B cell (primary cell): ENCODE measurements at places on chromosomes 4 and X. TPM values are rescaled to one million over a fixed set of nuclear protein-coding genes. Genes with fewer than 3 reads are reported as not detected.

DNA sequence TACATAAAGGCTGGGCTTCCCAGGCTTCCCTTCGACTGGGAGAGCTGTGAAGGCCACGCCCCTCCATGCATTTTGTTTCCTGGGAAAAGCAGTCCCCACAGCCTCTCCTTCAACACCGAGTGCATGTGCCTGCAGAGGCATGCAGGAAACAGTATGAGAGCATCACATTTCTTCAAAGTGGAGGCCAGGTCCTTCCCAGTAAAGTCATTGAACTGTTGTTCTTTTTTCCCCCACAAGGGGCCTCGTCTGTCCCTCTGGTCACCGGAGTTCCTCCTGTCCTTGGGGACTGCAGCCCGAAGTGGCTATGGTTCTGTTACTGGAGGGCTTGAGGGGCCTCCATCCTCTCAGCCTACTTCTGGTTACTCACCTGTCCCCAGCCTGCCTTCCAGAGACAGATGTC, 56.0 kb downstream of the RAI2 start:
- no peak for DNase-seq

GRCh38 chr4:56123051-56123450, 174.3 kb downstream of the CEP135 start:
- DNase-seq = no peak

The TRO gene
- 1.7 and 2.8 TPM in 2 replicates for polyA plus RNA-seq

DNA sequence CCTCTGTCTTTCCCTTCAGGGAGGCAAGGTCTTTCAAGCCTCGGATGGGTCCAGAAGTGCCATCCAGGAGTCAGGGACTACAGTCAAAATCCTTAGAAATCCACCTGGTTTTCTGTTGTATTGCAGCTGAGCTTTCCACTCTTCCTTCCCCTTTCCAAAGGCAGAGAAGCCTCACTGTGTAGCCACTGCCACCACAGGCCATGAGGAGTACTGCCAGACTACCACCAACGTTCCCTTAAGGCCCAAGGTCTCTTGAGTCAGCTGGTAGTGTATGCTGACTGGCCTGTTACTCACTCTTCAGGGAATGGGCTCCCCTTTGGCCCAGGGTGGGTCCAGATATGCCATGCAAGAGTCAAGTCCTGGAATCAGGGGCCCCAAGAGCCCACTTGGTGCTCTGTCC, 1454.1 kb downstream of the PCDH19 start:
- DNase-seq = no peak

The ZNF674 gene
- 0.84 and 0.97 TPM in 2 replicates for polyA plus RNA-seq

DNA sequence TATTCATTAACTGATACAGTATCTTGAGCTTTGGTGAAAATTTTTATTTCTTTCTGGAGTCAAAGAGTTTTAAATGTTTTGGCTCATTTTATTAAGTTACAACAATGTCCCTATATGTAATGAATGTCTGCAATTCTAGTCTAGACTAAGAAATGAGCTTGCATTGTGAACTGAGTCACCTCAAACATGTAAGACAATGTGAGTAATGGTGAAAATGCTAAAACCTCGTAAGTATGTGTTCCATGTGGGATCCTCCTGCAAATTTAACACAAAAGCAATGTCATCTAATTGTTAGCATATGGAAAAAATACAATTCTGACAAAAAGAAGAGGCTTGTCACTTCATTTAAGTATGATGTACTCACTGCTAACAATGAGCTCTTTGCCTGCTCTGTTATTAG, 480.5 kb upstream of the FSTL5 start:
- DNase-seq = no peak

The NPY5R gene
- not detected in 2 replicates for polyA plus RNA-seq

The TCEANC gene
- polyA plus RNA-seq = 5.5 and 6.0 TPM in 2 replicates

The FOXP3 gene
- 0.03 and 0.10 TPM in 2 replicates for polyA plus RNA-seq

DNA sequence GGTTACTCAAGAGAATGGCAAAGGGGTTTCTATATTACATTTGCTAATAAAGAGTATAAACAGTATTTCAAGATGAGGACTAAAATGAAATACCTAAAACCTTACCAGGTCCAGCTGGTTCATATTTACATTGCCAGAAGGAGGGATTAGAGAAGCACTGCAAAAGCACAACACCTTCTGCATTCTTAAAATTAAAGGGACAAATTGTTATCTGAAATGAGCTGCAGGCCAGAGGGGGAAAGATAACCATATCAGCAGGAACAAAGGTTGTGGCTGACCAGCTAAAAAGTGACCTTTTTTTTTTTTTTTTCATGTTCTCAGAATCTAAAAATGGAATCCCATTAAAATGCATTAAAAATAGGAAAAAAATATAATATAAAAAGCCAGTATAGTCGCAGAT, 39.7 kb downstream of the AFF2 start:
- DNase-seq = no peak

DNA sequence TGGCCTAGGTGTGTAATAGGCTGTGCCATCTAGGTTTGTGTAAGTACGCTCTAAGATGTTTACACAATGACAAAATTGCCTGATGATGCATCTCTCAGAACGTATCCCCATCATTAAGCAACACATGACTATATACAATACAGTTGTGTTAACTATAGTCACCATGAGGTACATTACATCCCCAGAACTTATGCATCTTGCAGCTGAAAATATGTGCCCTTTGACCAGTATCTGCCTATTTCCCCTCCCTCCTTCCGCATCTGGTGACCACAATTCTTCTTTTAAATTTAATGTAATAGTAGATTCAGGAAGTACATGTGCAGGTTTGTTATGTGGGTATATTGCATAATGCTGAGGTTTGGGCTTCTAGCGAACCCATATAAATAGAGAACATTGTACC, 239.8 kb upstream of the IL1RAPL1 start:
- DNase-seq = no peak

DNA sequence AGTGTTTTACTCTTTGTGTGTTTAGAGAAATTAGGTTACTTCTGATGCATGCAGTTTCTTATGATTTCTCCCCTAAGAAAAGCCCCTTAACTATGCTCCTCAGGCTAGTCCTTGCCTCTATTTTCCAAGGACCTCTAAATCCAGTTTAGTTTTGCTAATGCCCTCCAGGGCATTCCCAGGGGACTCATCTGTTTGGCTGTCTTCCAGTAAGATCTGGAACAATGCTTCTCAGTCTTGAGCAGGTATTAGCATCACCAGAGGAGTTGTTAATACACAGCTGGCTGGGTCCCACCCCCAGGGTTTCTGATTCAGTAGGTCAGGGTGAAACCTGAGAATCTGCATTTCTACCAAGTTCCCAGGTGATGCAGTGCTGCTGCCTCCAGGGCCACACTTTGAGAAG, 56.9 kb downstream of the OTC start:
- DNase-seq = no peak
